ENCODE measurements at places on chromosomes 1 and 21. TPM values are rescaled to one million over a fixed set of nuclear protein-coding genes. Genes with fewer than 3 reads are reported as not detected.

DNA sequence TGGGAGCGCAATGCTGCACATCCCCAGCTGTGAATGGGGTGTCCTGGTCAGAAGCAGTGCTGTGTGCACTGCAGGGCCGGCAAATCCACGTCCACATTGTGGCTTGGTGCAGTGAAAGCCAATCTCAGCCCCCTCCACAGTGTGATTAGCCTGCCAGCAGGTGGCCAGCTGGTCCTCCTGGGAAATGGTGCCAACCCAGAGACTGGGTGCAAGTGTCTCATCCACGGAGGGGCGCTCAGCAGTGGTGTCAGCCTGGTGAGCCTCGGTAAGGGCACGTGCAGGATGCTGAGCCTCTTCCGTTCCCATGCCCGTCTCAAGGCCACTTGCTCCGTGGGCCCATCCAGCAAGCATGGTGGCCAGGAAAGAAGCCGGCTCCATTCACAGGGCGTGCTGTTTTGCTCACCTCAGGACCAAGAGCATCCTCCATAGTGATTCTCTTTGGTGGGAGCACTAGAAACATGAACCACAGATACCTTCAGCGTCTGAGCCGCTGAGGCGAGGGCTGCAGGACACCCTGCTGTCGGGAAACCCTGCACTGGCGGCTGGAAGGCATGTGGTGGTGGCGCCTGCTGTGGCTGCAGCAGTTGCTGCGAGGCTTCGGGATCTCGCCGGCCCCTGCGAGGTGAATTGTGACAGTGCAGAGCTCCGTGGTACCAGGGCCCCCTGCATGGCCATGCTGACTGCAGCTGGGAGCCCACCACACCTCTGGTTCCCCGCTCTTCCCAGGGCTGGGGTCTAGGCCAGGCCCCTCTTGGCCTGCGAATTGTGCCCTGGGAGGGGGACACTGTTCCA lies 2.0 kb upstream of the SMYD3 start:
- H3K4me1 ChIP-seq: peaks cover 9% of the 10 kb centered on the region
- no peak overlapping the region for H3K27ac ChIP-seq
- no peak for DNase-seq
- no peaks in the 10 kb centered on the region for H3K36me3 ChIP-seq
- no peak overlapping the region for H3K4me3 ChIP-seq
- no peaks in the 10 kb centered on the region for H3K27me3 ChIP-seq

DNA sequence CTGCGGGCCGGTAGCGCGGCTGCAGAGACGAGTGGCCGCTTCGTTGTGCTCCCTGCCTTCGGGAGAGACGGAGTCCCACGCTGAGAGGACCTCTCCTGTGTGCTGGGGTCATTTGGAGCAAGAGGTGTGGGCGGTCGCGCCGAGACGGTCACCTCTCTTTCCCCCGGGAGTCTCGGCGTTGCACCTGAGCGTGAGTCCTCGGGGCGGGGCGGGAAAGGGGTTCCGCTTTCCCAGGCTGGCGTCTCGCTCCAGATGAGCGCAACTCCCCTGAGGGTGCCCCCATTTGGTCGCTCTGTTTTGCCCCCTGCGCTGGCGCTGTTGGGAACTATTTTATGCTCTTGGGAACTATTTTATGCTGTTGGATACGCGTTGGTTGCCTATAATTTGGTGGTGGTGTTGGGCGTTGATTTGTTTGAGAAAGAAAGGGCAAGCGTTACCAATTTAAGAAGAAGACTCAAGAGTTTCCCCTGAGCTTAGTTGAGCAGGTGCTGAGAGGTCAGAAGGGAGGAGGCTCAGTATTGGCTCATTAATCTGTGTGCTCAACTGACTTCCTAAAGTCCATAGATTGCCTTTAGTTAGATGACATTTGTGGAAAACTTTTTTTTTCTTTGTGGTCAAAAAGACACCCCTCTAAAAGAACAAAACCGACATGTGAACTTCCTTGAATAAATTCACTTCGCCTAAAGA lies 683 bp downstream of the LRRC8B start:
- no peaks in the 10 kb centered on the region for H3K27me3 ChIP-seq
- 0 out of 2 replicates have a peak, but pooled peaks cover 10% of the 10 kb centered on the region for H3K36me3 ChIP-seq

DNA sequence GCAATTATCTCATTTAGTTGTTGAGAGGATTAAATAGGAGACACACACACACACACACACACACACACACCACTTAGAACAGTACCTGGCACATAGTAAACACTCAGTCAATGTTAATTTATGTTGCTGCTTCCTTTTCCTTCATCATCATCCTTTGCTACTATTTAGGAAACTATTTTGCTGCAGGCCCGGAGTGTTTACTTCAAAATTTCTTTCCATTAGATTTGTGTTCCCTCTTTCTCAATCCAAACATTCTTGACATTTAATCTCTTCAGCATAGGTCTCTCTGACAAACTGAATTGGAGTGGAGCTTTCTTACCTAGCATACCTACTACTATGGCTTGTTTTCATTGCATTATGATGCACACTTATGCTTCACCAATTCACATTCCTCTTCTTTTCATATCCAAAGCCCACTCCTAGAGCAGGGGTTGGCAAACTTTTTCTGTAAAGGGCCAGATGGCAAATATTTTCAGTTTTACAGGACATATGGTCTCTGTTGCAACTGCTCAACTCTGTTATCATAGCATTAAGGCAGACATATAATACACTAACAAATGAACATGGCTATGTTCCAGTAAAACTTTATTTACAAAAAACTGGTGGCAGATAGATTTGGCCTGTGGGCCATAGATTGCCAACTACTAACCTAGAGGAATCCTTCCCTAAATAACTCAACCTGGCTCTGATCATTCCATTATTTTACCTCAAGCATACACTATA lies 49.5 kb downstream of the SCMH1 start:
- no peaks in the 10 kb centered on the region for H3K4me1 ChIP-seq
- no peaks in the 10 kb centered on the region for H3K27me3 ChIP-seq
- DNase-seq: no peak
- H3K27ac ChIP-seq: no peak overlapping the region
- H3K36me3 ChIP-seq: no peaks in the 10 kb centered on the region
- no peak overlapping the region for H3K4me3 ChIP-seq

- no peak overlapping the region for H3K27ac ChIP-seq
- H3K27me3 ChIP-seq: no peaks in the 10 kb centered on the region
- H3K4me1 ChIP-seq: peaks cover 25% of the 10 kb centered on the region
- H3K36me3 ChIP-seq: no peaks in the 10 kb centered on the region
Measured at GRCh38 chr1:203124011-203124410, 3.5 kb upstream of the ADORA1 start.

- peak overlapping the region; percentile 62 for H3K27ac ChIP-seq
- H3K36me3 ChIP-seq: peaks cover 24% of the 10 kb centered on the region
- H3K4me1 ChIP-seq: peaks cover 14% of the 10 kb centered on the region
- H3K4me3 ChIP-seq: peak overlapping the region; percentile 76
Measured at GRCh38 chr1:155272466-155273342, 600 bp downstream of the CLK2 start.

The SEMA4A gene
- total RNA-seq: 16.2 TPM

Measured in PC-9 (cell line).